GM12892 (cell line): ENCODE measurements at places on chromosomes 5 and 9.

DNA sequence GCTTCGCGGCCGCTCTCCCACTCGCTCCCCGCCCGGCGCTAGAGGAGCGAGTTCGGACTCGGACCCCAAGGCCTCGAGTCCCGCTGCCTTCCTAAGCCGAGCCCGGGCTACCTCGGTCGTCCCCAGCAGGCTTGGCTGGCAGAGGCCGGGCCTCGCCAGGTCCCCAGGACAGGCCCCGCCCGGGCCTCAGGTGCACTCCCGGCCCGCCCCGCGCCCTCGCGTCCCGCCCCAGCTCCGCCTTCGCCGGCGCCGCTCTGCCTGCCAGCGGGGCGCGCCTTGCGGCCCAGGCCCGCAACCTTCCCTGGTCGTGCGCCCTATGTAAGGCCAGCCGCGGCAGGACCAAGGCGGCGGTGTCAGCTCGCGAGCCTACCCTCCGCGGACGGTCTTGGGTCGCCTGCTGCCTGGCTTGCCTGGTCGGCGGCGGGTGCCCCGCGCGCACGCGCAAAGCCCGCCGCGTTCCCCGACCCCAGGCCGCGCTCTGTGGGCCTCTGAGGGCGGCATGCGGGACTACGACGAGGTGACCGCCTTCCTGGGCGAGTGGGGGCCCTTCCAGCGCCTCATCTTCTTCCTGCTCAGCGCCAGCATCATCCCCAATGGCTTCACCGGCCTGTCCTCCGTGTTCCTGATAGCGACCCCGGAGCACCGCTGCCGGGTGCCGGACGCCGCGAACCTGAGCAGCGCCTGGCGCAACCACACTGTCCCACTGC, at the start of gene SLC22A5:
SLC22A5 (plus strand) TSS at position 237 of the 707 bp plus-strand sequence; CDS start at position 500, 263 bp downstream.
- peak; percentile 75 for DNase-seq

GRCh38 chr5:127919006-127919796, 164.4 kb upstream of the SLC12A2 start:
- DNase-seq: no peak

DNA sequence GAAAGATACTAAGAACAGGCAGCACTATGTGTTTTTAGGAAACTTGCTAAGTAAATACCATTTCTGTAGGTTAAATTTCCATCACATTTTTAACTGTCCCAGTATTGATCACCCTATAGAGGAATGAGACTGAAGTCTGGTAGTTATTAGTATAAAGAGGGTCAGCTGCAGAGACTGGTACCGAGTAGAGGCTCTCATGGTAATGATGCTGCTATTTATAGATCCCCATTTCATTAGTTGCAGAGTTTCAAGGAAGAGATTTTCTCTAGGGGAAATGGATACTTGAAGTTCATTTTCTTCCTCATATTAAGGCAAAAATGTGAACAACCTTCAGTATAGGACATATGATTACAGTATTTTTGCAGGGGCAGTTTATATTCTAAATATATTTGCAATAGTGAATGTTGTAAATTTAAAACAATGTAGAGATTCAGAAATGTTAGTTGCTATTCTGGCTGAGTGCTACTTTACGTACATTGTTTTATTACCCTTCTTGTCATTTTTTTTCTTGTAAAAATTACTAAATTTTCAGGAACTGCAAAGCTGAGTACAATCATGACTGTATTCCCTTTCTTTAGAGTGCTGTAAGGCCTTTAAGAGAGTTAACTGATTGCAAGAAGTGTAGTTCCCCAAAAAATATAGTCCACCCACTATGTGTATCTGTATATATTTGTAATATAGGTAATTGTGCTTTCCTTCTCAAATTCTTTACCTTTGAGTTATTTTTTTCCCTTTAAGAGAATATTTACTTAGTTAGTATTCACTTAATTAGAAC, 14.7 kb downstream of the PBX3 start:
- DNase-seq: no peak

DNA sequence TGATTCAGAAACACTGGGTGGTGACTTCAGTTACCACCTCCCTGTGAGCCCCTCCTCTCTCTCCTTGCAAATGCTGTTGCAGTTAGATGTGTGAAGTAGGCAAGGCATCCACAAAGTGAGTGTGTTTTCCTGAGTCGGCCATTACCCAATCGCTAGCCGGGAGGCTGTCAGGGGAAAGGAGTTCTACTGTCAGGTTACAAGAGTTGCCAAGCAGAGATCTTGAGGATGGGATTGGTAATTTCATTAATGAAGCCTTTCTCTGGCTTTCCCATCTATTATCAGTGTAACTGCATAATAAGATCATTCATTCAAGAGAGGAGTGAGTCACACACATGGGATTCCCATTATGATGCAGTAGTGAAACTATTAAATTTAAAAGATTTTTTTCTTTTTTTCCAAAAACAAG, 106.9 kb downstream of the GLDC start:
- no peak for DNase-seq

GRCh38 chr5:11852717-11853087, 51.5 kb downstream of the CTNND2 start:
- DNase-seq: no peak

DNA sequence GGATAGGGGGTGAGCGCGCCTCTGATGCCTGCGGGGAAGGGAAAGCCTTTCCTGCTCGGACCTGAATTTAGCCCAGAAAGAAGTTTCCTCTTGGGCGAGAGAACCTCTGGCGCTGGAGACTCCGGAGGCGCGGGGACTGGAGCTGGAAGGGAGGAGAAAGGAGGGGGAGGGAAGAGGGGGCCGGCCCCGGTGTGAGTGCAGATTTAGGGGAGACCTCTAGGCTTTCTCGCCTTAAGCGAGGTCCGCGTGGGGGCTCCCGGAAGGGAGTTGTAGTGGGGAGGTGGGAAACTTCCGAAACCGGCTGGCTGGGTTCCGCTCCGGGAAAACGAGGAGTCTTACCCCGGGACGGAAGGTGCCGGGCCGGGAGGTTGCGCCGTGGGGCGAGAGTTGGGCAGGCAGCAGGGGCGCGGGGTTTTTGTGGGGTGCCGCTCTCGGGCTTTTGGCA, 1.3 kb downstream of the PCSK5 start:
- no peak for DNase-seq

- DNase-seq: no peak
These were observed 10.4 kb upstream of the CXCL14 start for GRCh38 chr5:135589152-135589551.
